ENCODE measurements at places on chromosomes 3 and 15.
A peak's percentile ranks its signal among the peaks of the same experiment; 100 is the strongest.

DNA sequence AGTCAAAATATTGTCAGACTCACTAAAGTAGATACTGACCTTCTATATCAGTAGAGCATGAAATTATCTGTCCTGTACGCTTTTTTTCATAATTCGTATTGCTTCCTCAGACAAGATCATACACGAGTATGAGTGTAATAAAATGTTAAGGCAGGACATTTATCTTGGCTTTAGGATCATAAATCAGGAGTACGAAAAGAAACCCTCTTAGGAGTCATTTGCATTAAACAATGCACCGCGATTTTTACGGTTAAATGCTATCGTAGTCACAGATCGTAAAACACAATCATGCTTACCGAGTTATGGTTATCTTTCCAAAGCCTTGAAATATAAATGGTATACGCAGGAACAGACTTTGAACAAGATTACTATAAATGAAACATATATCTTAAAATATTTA, 510.3 kb upstream of the ROBO1 start:
- no peak overlapping the region for H3K4me3 ChIP-seq
- no peaks in the 10 kb centered on the region for H3K36me3 ChIP-seq
- H3K27ac ChIP-seq = no peak overlapping the region
- no peaks in the 10 kb centered on the region for H3K27me3 ChIP-seq
- H3K4me1 ChIP-seq = no peaks in the 10 kb centered on the region

DNA sequence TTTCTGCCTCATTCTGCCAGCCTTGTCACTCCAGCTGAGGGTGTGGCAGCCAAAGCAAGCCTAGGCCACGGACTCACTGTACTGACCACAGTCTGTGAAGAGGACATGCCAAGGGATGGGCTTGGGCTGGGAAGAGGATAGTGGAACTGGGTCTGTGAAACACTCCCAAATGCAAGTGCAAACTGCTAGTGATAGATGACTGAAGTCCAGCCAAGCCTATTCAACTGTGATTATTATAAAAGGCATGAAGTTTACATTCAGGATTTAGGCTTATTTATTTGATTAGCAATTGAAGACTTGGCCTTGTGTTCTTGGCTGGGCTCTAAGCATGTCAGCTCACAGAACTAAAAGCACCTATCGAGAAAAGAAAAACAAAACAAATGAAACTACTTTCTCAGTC, 84.9 kb upstream of the UBE2E1 start:
- H3K4me3 ChIP-seq = no peak overlapping the region
- H3K27me3 ChIP-seq = no peaks in the 10 kb centered on the region
- H3K36me3 ChIP-seq = no peaks in the 10 kb centered on the region

- DNase-seq = peak; percentile 32
- no peaks in the 10 kb centered on the region for H3K4me1 ChIP-seq
- H3K4me3 ChIP-seq = no peak overlapping the region
- no peak overlapping the region for H3K27ac ChIP-seq
These were observed 5.7 kb upstream of the KLHL24 start for GRCh38 chr3:183629546-183630301.

DNA sequence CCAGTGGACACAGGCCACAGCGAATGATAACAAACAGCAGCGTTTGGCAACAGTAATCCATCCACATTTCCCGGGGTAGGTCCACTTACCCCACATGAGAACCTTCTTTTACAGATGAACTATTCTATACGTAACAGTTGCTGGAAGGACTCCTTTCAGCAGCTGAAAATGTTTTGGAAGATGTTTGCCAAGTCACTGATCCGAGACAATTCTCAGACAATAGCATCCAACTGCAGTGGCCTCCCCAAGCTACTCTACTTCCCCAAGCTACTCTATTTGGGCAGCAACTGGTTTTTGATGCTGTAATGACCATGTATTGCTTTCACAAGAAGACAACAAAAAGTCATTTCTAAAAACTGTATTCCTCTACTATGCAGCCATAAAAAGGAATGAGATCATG, 87.5 kb downstream of the ADAMTS17 start:
- H3K36me3 ChIP-seq = no peaks in the 10 kb centered on the region
- no peak overlapping the region for H3K27ac ChIP-seq
- H3K4me1 ChIP-seq = no peaks in the 10 kb centered on the region
- no peaks in the 10 kb centered on the region for H3K27me3 ChIP-seq

- no peak overlapping the region for H3K4me3 ChIP-seq
- no peak for DNase-seq
- no peaks in the 10 kb centered on the region for H3K4me1 ChIP-seq
- no peak overlapping the region for H3K27ac ChIP-seq
- H3K36me3 ChIP-seq = no peaks in the 10 kb centered on the region
These were observed 312.3 kb downstream of the ZBBX start for GRCh38 chr3:167067787-167068161.

DNA sequence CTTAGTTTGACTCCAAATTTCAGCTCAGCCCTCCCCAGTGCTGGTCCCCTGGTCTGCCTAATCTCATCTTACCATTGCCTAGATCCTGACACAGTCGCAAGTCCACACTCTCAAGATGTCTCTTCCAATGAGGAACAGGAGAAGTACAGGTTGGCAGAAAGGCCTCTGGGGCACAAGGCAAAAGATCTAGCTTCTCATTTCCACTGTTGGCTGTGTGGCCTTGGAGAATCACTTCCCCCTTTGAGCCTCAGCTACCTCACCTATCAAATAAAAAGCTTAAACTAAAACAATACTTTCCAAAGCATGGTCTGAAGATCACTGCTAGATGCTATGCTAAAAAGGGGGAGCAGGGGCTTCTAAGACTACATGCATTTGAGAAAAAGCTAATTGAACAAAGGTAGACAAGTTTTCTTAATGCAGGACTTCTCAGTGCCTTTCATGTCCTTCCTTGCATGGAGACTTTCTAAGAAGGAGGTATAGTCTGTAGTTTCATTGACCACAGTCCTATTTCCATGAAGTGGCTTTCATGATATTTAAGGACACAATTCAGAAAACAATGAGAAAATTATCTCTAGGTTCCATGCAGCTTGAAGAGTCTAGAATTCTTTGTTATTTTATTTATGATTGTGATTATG, 118.0 kb upstream of the RAD18 start:
- no peak for DNase-seq
- H3K36me3 ChIP-seq = no peaks in the 10 kb centered on the region
- H3K4me3 ChIP-seq = no peak overlapping the region
- H3K4me1 ChIP-seq = peaks cover 9% of the 10 kb centered on the region
- no peak overlapping the region for H3K27ac ChIP-seq

DNA sequence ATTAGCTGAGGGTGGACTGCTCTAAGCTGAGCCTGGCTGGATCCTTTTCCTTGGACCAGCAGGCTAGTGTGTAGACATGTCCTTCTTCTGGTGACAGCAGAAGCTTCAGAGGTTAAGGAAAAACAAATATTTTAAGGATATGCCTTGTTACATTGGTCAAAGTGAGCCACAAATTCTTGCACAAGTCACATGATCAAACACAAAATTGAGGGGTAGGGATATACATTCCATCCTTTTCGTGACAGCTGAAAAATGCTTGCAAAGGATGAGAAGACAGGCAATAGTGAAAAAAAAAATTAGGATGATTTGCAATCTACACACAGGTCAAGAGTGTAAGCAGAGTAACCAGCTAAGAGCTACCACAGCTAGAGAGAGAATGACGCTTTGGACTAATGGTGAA, 21.1 kb upstream of the OXTR start:
- H3K27ac ChIP-seq = no peak overlapping the region
- no peaks in the 10 kb centered on the region for H3K4me1 ChIP-seq
- no peaks in the 10 kb centered on the region for H3K36me3 ChIP-seq
- no peak for DNase-seq

DNA sequence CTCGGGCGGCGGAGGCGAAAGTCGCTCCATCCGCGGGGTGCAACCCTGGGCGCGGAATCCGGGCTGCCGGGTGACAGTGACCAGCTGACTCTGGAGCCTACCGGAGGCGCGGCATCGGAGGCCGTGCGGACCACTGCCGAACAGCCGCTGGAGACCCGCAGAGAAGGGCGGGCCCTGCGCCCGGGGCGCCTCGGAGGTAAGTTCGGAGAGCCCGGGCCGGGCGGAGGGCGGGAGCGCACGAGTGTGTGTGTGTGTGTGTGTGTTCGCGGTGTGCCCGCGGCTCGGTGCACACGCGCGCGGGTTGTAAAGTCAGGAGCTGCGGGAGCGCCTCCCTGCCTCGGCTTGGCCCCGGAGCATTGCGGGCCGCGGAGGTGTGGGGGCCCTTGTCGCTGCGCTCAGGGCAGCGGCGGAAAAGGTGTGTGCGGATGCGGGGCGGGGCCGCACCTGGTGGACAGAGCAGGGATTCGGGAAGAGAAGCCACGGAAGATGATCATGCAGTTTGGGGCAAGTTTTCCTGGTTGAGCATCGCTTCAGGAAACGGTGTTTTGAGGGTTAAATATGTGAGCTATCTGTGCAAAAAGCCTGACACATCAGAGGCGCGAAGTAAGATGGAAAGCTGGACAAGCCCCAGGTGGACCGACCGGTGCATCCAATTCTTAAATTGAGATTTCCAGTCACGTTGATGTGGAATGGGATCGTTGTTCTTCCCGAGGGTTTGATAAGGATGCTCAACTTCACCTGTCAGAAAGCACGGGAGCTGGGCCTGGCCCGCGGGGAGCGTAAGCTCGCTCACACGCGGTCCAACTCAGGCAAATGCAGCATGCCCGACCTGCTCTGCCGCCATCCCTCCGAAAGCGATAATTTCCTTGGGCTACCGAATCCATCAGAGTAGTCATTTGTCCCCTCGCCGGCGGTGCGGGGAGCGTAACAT, 474 bp downstream of the MINAR1 start:
- H3K27ac ChIP-seq = no peak overlapping the region
- no peaks in the 10 kb centered on the region for H3K36me3 ChIP-seq
- H3K4me3 ChIP-seq = no peak overlapping the region
- DNase-seq = peak; percentile 54

GRCh38 chr3:167711439-167711838, 23.3 kb downstream of the PDCD10 start:
- no peaks in the 10 kb centered on the region for H3K27me3 ChIP-seq
- H3K4me3 ChIP-seq = no peak overlapping the region
- H3K27ac ChIP-seq = no peak overlapping the region
- DNase-seq = no peak
- no peaks in the 10 kb centered on the region for H3K36me3 ChIP-seq
- H3K4me1 ChIP-seq = no peaks in the 10 kb centered on the region

DNA sequence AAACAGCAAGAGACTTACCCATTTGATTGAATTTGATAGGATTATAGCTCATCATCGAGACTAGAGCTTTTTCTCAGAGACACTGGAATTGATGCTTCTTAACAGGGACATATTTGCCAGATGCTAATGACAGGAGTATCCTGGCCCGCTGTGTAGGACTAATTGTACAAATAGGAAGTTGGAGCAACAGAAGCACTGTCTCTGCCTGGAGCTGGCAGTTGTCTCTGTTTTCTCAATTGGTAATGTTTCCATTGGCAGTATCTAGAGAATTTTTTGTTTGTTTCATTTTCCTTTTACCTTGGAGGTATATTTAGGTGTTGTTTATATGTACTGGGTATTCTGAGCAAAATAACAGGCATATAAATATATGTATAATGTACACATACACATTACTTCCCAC, 8.9 kb upstream of the PCOLCE2 start:
- no peaks in the 10 kb centered on the region for H3K36me3 ChIP-seq
- no peaks in the 10 kb centered on the region for H3K4me1 ChIP-seq
- H3K27ac ChIP-seq = no peak overlapping the region
- no peak overlapping the region for H3K4me3 ChIP-seq
- no peak for DNase-seq

DNA sequence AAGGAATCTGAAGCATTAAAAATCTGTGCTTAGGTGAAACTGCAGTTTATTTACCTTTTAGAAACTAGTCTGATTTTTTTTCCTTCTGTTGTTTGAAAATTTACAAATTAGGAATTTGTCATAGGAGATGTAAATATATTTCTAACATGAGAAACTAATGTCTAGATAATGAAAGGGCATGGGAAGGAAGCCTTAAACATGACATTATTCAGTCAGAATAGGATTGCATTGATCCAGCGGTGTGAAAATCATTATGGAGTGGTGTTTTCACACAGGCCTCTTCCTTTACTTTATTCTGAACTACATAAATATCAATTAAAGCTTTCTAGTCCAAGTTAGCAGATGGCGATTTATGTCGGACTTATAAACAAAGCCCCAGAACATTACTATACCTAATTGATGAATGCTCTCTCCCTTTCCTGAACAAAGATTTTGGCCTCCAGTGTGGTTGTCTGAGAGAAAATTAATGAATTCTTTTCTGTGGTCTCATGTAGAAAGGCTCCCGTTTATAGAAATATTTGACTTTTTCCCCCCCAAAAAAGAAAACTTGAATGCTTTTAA, 37.9 kb downstream of the FNDC3B start:
- H3K27me3 ChIP-seq = no peaks in the 10 kb centered on the region
- no peaks in the 10 kb centered on the region for H3K36me3 ChIP-seq
- DNase-seq = no peak
- H3K27ac ChIP-seq = no peak overlapping the region
- H3K4me1 ChIP-seq = peaks cover 4% of the 10 kb centered on the region
- no peak overlapping the region for H3K4me3 ChIP-seq

- H3K4me3 ChIP-seq = peak overlapping the region; percentile 93
- DNase-seq = peak; percentile 81
- no peak overlapping the region for H3K27ac ChIP-seq
These were observed 841 bp downstream of the EIF3J start for GRCh38 chr15:44537735-44538240.

DNA sequence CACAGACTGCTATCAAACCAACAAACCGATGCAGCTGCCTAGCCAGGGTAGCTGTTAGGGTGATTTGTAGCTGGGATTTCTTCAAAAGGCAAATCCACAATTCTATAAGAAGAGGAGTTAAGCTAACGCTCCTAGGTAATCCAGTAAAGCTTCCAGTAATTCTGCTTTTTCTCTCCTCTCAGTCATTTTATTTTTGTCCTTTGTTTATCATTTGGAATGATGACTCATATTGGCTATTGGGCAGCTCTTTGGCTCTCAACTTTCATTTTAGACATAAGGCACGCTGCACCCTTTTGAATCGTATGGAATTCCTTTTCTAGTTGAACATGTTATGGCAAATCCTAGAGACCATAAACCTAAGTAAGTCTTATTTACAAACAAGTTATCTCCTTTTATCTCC, 53.2 kb upstream of the PPARG start:
- H3K36me3 ChIP-seq = no peaks in the 10 kb centered on the region
- no peak overlapping the region for H3K27ac ChIP-seq
- no peaks in the 10 kb centered on the region for H3K27me3 ChIP-seq
- H3K4me1 ChIP-seq = no peaks in the 10 kb centered on the region
- DNase-seq = no peak

DNA sequence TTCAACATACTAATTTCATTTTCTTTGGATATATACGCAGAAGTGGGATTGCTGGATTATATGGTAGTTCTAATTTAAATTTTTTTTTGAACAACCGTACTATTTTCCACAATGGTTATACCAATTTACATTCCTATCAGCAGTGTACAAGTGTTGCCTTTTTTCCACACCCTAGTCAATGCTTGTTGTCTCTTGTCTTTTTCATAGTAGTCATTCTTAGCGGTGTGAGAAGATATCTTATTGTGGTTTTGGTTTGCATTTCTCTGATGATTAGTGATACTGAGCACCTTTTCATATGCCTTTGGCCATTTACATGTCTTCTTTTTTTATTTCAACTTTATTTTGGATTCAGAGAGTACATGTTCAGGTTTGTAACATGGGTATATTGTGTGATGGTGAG, 153.1 kb downstream of the IL5RA start:
- no peaks in the 10 kb centered on the region for H3K36me3 ChIP-seq
- no peak overlapping the region for H3K27ac ChIP-seq
- H3K27me3 ChIP-seq = no peaks in the 10 kb centered on the region
- DNase-seq = no peak
- peaks cover 2% of the 10 kb centered on the region for H3K4me1 ChIP-seq
- H3K4me3 ChIP-seq = no peak overlapping the region

All from mesendoderm (in vitro differentiated cells).